HEK293T (cell line): ENCODE measurements at places on chromosomes 3 and 15.

- no peak for DNase-seq
Measured at GRCh38 chr3:54366839-54367238, 244.5 kb downstream of the CACNA2D3 start.

GRCh38 chr15:82585072-82585471 is 44.8 kb upstream of the RPS17 start:
- DNase-seq = no peak

DNA sequence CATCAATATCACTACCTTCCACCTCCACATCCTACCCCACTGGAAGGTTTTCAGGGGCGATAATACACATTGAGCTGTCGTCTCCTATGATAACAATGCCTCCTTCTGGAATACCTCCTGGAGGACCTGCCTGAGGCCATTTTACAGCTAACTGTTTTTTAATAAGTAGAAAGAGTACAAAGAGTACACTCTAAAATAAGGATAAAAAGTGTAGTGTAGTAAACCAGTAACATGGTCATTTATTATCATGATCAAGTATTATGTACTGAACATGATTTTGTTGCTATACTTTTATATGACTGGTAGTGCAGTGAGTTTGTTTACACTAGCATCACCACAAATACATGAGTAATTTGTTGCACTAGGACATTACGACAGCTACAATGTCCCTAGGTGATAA is 46.6 kb upstream of the SSR3 start:
- DNase-seq = no peak

DNA sequence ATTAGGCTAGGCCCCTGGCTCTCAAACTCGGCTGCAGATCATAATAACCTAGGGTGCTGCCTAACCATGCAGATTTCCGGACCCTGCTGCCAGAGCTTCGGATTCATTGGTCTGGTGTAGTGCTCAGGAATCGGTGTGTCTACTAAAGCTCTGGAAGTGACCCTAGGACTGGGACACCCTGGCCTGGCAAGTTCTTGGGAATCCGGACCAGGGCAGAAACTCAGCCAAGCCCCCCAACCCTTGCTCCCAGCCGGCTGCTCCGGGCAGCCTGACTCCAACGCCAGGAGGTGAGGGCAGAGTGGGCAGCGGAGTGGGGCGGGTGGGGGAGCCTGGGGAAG is 23.0 kb downstream of the IGDCC3 start:
- no peak for DNase-seq

DNA sequence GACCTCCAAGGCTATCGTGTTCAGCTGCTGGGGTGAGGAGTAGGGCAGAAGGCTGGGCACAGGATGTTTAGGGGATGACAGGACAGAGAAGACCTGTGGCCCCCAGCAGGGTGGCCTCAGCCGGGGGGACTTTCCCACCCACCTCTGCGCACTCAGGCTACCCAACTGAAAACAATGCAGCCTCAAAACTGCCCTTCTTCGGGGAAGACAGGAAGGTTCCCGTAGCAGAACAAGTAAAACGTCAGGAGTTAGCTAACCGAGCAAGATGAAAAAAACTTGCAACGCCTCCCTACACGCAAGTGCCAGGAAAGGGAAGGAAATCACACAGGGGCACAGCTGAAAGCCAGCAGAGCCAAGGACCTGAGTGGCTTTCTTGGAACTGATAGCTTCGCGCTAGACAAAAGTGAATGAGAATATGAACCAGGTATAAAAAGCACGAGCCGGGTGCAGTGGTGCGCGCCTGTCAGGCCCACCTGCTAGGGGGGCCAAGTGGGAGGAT is 38.4 kb upstream of the FURIN start:
- no peak for DNase-seq

- no peak for DNase-seq
Measured at GRCh38 chr3:65443739-65444446, 594.8 kb downstream of the MAGI1 start.

DNA sequence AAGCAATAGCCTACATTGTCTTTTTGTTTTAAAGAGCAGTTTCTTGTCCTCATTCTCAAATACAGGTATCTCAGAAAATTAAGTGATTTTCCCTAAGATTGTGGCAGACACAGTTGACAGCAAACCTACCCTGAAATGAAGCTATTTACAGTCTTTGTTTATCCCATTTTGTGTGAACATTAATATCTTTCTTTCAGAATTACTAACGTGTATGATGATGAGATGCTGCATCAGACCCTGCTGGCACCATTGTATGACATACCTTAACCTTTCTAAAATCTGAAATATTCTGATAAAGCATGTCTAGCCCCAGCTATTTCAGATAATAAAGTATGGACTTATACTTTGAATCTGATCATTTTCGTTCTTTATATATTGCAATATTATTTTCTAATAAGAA is 185.9 kb downstream of the RSRC1 start:
- DNase-seq = no peak

DNA sequence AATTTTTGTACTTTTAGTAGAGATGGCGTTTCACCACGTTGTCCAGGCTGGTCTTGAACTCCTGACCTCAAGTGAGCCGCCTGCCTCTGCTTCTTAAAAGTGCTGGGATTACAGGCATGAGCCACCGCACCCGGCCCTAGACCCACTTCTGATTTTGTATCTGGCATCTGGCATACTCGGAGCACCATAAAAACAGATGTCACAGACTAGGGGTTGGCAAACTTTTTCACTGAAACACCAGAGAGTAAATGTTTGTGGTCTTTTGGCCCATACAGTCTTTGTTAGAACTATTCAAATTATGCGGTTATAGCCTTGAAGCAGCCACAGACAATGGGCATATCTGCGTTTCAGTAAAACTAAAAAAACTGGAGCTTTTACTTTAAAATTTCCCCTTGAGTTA is 110.7 kb downstream of the TJP1 start:
- DNase-seq = no peak

GRCh38 chr15:65211482-65211982 is 259 bp upstream of the CILP start:
- no peak for DNase-seq

DNA sequence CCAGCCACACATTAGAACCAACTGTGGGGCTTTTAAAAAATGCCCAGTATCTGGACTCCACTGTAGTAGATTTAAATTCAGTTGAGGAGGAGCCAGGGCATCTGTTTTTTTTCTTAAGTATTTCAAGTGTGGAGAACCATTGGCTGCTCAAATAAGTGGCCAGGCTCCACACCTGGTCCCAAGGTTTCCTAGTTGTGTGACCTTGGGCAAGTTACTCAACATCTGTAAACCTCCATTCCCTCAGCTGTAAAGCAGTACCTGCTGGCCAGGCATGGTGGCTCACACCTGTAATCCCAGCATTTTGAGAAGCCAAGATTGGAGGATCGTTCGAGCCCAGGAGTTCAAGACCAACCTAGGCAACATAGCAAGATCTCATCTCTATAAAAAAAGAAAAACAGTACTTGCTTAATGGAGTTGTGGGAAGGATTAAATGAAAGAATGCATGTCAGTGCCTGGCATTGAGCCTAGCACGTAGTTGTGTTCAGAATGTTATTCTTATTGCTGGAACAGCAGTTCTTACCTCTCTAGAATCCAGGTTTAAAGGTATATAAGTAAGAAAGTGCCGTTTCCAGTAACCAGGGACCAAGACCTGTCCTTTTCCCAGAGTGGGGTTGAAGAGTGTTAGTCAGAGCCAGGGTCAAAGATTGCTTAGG is 2.0 kb downstream of the PPP1R14D start:
- no peak for DNase-seq

DNA sequence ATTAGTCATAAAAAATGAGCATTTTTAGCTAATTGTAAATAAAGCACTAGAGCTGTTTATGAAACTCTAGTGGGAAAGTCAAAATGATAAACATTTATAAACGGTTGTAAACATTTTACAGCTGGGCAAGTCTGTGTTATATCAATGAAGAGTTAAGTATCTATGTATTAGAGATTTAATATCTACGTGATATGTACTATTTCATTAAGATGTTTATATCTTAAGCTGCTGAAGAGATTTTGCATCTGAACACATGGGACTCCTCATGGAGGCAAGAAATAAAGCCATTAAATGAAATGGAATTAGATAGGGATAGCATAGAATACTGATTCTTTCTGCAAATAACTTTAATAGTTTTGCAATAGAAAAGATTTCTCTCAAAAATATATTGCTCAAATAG is 23.0 kb upstream of the CAPN7 start:
- DNase-seq = no peak

- DNase-seq = no peak
Measured at GRCh38 chr3:87125116-87125515, 102.0 kb upstream of the CHMP2B start.

GRCh38 chr3:178915365-178915764 is 156.2 kb downstream of the ZMAT3 start:
- no peak for DNase-seq

GRCh38 chr3:184096811-184097383 is at the start of gene HTR3E:
Gene HTR3E (plus strand): TSS chr3:184097064. CDS start chr3:184097530, 466 bp downstream.
- no peak for DNase-seq

- DNase-seq = no peak
Measured at GRCh38 chr3:194287374-194287773, 63.8 kb downstream of the CPN2 start.

DNA sequence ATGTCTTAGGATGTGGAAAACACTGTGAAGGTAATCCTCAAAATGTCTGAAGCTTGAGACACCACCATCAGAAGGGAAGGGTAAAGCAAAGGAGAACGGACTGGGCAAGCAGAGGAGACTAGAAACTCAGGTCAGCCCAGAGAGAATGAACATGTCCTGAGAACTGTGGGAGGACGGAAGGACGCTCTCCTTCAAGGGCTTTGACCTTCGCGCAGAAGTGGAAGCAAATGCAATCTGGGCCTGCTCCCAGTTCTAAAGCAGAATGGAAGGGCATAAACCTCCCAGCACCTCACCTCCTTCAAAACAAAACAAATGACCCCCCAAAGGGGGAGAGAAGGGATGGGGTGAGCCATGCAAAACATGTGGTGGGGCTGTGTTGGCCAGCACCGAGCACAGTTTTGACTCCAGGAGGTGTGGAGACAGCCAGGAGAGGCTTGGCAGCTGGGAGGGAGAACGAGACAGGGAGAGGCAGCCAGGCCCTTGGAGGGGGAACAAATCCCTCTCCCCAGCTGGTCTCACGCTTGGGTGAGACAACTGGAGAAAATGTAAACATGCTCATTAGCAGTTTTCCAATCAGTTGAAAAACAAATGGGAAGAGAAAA is 222.4 kb upstream of the WNT5A start:
- DNase-seq = no peak

DNA sequence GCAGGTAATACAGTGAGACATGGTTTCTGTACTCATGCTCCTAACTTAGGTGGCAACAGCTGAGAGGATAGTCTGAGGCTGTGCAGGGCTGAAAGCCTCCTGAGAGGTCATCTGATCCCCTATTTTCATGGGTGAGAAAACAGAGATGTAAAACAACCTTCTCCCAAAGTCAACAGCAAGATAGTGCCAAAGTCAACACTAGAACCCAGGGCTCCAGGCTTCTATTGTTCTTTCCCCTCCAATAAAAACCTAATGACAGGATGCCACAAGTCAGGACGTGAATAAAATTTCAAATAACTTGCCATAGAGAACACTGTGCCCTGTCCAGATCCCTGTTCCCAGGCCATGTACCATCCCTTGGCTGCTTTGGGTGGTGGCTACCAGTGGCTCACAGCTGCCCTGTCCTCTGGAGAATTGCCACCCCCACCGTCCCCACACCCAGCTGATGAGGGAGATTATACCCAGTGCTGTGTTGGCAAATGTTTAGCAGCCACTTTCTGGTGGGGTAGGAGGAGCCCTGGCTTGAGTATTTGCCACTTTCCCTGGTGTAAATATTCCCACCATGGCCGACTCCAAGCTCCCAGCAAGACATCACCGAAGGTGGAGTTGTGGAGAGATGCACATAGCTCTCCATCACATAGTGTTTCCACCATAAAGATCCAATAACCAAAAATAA is 54.8 kb downstream of the SRGAP3 start:
- no peak for DNase-seq

DNA sequence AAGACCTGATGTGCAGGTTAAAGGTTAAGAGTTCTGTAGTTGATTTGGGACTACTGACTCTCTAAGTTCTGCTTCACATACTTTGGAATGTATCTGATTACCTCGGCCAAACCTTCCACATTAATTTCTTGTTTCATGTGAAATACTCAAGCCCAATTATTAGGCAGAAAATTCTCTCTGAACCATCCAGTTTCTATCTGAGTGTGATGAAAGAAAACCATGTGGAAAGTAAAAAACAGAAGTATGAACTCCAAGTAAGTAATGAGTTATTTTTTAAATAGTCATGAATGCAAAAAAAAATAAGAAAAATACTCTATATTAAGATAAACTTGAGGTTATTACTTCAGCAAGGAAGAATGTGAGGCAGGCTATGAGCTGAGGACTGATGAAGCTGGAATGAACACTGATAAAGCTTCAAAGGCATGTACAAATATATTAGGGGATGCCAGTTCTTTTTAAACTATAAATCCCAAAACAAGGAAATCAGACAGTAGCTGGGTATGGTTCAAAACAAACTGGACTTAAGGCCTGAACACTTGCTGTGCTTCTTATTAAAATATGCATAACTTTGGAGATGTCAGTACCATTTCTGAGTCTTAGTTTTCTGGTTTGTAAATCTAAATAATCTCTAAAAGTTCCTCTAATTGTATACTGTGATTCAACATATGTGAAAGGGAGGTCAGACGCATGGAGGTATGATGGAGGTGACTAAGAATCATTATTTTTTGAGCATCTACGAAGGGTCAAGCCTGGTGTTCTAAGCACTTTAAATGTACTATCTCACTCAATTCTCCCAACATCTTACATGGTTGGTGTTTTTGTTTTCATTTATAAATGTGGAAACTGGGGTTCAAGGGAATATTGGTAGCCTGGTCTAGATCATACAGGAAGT is 59.6 kb downstream of the COL6A6 start:
- DNase-seq = no peak

DNA sequence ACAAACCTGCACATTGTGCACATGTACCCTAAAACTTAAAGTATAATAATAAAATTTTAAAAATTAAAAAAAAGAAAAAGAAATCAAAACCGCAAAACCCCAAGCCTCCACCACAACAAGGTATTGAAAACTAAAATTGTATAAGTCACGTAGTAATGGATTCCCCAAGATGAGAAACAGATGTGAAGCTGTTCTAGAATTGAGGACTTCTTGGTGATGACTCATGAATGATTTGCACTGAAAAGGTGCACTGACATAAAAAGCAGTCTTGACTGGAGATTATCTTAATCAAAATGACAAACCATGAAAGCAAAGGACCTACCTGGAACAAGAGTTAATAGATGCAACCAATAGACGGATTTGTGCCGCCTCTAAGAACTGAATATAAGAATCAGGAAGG is 225.8 kb downstream of the MYRIP start:
- DNase-seq = no peak

GRCh38 chr15:45130291-45131000 is 652 bp downstream of the DUOX1 start:
- DNase-seq = no peak

GRCh38 chr3:42520336-42520735 is 17.9 kb downstream of the VIPR1 start:
- no peak for DNase-seq

GRCh38 chr15:23857028-23857641 is 170.0 kb upstream of the NDN start:
- peak; percentile 9 for DNase-seq

GRCh38 chr3:111903067-111903511 is 44.0 kb downstream of the PHLDB2 start:
- DNase-seq = no peak

- no peak for DNase-seq
Measured at GRCh38 chr3:39917065-39917773, 107.8 kb downstream of the MYRIP start.

GRCh38 chr3:61780016-61780415 is 218.6 kb downstream of the PTPRG start:
- no peak for DNase-seq

GRCh38 chr3:106617276-106617675 is 748.5 kb upstream of the CBLB start:
- DNase-seq = no peak
